GM23248 (cell line): ENCODE measurements at places on chromosomes 3 and 15. TPM values are rescaled to one million over a fixed set of nuclear protein-coding genes. Genes with fewer than 3 reads are reported as not detected.

- no peaks in the 10 kb centered on the region for H3K27me3 ChIP-seq
- no peak overlapping the region for H3K4me3 ChIP-seq
- H3K36me3 ChIP-seq, result no peaks in the 10 kb centered on the region
Measured at GRCh38 chr3:59810606-59811005, 760.8 kb upstream of the CFAP20DC start.

GRCh38 chr3:60697132-60697531 lies 554.1 kb downstream of the FHIT start:
- no peak overlapping the region for H3K27ac ChIP-seq
- H3K27me3 ChIP-seq, result no peaks in the 10 kb centered on the region
- no peaks in the 10 kb centered on the region for H3K4me1 ChIP-seq
- H3K4me3 ChIP-seq, result no peak overlapping the region
- H3K36me3 ChIP-seq, result no peaks in the 10 kb centered on the region
- DNase-seq, result no peak

DNA sequence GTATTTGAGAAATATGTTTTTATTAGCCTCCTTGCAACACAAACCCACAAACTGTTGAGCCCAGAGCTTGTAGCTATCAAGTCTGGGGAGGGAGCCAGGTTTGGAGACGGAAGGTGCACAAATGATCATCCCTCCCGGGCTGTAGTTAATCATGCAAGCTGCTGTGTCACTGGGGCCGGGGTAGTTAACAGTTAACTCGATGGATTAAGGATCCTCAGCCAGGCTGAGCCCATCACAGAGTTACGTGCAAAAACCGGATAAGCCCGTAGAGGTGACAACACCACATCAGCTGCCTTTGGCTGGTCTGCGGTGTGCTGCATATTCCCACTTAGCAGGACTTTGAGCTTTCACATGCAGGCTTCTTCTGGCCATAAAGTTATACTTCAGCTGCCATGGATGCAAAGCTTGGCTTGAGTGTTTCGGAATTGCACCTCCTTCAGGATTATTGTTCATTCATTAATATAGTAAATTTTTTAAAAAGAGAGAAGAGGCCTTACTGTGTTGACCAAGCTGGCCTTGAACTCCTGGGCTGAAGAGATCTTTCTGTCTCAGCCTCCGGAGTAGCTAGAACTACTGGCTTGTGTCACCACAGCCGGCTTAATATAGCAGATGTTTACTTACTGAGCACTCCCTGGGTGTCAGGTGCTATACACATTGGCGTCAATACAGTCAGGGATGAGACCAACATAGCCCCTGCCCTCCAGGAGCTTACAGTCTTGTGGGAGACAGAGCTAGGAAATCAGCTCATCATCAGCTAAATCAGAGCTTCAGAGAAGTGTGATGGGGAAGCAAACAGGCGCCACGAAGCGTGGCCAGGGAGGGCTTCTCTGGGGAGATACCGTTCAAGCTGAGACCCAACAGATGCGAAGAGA lies 226.8 kb upstream of the BHLHE40 start:
- H3K4me3 ChIP-seq, result no peak overlapping the region
- DNase-seq, result peak; percentile 21
- H3K27me3 ChIP-seq, result no peaks in the 10 kb centered on the region
- peak overlapping the region; percentile 56 for H3K27ac ChIP-seq
- H3K4me1 ChIP-seq, result peaks cover 22% of the 10 kb centered on the region

- no peak overlapping the region for H3K4me3 ChIP-seq
- DNase-seq, result no peak
- H3K36me3 ChIP-seq, result no peaks in the 10 kb centered on the region
- no peaks in the 10 kb centered on the region for H3K27me3 ChIP-seq
- peaks cover 23% of the 10 kb centered on the region for H3K4me1 ChIP-seq
Measured at GRCh38 chr3:64900156-64900555, 212.4 kb upstream of the ADAMTS9 start.

GRCh38 chr15:86611417-86612040 lies 531.9 kb downstream of the AGBL1 start:
- no peaks in the 10 kb centered on the region for H3K27me3 ChIP-seq
- no peak for DNase-seq
- no peaks in the 10 kb centered on the region for H3K4me1 ChIP-seq
- no peak overlapping the region for H3K4me3 ChIP-seq
- no peaks in the 10 kb centered on the region for H3K36me3 ChIP-seq

DNA sequence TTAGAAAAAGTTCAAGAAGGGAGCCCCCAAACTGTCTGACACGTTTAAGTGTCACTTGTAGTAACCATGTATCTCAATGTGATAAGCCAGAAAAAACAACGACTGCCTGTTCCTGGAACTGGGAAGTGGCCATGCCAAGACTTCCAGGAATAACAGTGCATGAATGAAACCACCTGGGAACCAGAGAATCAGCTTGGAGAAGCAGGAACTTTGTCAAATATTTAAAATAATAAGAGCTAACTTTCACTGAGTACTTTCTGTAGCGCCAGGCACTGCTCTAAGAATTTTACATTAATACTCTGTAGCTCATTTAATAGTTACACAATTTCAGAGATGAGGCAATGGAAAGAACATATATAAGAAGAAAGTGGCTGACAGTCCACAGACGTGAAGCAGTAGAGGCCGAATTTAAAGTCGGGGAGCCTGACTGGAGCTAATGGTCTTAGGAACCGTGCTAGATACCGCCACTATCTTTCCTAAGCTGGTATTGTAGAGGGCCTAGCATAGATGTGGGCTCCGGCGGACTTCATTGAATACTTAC lies 876 bp downstream of the PLSCR1 start:
- DNase-seq, result peak; percentile 65
- no peaks in the 10 kb centered on the region for H3K36me3 ChIP-seq
- H3K27ac ChIP-seq, result peak overlapping the region; percentile 83
- no peaks in the 10 kb centered on the region for H3K27me3 ChIP-seq

GRCh38 chr3:13584901-13585300 lies 36.0 kb downstream of the FBLN2 start:
- H3K27ac ChIP-seq, result no peak overlapping the region
- H3K4me3 ChIP-seq, result no peak overlapping the region
- 0 out of 2 replicates have a peak, but pooled peaks cover 6% of the 10 kb centered on the region for H3K4me1 ChIP-seq
- no peaks in the 10 kb centered on the region for H3K36me3 ChIP-seq
- H3K27me3 ChIP-seq, result no peaks in the 10 kb centered on the region

GRCh38 chr3:18527691-18528090 lies 102.6 kb upstream of the SATB1 start:
- H3K27ac ChIP-seq, result no peak overlapping the region
- no peaks in the 10 kb centered on the region for H3K36me3 ChIP-seq
- no peaks in the 10 kb centered on the region for H3K27me3 ChIP-seq
- no peak for DNase-seq
- no peaks in the 10 kb centered on the region for H3K4me1 ChIP-seq
- H3K4me3 ChIP-seq, result no peak overlapping the region

DNA sequence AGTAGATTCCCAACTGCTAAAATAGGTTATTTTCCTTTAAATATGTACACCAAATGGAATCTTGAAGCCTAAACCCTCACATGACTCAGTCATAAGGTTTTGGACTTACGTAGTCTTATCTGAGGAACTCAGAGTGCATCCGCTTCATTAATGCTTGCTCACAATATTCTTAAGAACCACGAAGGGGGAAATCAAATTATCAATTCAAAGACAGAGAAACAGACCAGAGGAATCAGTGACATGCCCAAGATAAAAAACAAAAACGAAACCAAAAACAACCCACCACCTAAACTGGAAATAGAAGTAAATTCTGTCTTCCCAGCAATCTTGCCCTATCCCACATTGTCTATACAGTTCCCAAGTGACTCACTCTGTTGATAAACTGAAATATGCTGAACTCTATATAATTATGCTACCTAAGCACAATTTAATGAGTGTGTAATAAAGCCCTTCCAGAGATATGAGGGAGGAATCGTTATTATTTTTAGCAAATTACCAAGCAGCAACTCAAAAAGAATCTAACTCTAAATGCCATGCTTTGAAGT lies 135.4 kb upstream of the CBLB start:
- H3K4me3 ChIP-seq, result no peak overlapping the region
- DNase-seq, result peak; percentile 13
- H3K4me1 ChIP-seq, result peaks cover 18% of the 10 kb centered on the region

GRCh38 chr3:79016587-79017376 lies 751.0 kb downstream of the ROBO1 start:
- no peaks in the 10 kb centered on the region for H3K36me3 ChIP-seq
- DNase-seq, result peak; percentile 75
- peaks cover 25% of the 10 kb centered on the region for H3K4me1 ChIP-seq
- H3K4me3 ChIP-seq, result peak overlapping the region; percentile 99

- no peak overlapping the region for H3K4me3 ChIP-seq
- H3K36me3 ChIP-seq, result no peaks in the 10 kb centered on the region
- no peak for DNase-seq
- H3K4me1 ChIP-seq, result peaks cover 17% of the 10 kb centered on the region
- H3K27me3 ChIP-seq, result no peaks in the 10 kb centered on the region
Measured at GRCh38 chr15:31383139-31383538, 56.5 kb downstream of the KLF13 start.

- no peak overlapping the region for H3K4me3 ChIP-seq
- no peak overlapping the region for H3K27ac ChIP-seq
- no peak for DNase-seq
Measured at GRCh38 chr15:101504373-101504772, 14.9 kb upstream of the PCSK6 start.

DNA sequence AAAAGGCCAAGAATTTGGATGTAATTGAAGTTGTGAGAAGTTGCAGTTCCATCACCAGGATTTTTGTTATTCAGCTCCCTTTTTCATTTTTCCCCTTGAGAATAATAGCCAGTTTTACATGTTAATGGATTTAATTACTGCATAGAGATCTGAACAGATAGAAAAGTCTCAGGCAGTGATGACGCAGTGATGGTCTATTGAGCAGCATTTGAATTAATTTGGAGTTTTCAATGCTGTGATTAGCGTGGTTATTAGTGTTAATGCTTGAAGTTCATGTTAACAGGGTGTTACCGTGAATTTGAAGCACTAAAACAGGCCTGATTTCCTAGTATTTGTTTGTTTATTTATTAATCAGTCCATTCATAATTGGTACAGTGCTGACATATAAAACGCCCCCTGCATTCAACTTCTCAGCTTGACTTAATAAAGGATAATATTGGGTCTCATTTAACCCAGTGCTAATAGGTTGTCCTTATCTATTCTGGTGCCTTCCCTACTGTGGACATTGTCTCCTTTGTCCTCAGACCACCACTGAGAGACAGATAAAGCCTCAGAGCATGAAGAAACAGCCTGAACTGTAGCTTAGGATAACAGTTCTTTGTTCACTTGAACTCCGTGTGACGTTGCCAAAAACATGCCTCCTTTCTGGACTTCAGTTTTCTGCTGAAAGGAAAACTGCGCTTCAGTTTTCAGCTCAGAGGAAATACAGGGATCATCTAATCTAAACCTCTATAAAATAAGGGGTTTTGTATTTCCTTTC lies 82.4 kb downstream of the RTP4 start:
- no peaks in the 10 kb centered on the region for H3K36me3 ChIP-seq
- no peak overlapping the region for H3K4me3 ChIP-seq
- no peaks in the 10 kb centered on the region for H3K4me1 ChIP-seq

GRCh38 chr3:60755094-60755493 lies 496.2 kb downstream of the FHIT start:
- H3K27ac ChIP-seq, result no peak overlapping the region
- no peaks in the 10 kb centered on the region for H3K36me3 ChIP-seq
- no peaks in the 10 kb centered on the region for H3K27me3 ChIP-seq
- DNase-seq, result peak; percentile 11
- H3K4me1 ChIP-seq, result peaks cover 51% of the 10 kb centered on the region

DNA sequence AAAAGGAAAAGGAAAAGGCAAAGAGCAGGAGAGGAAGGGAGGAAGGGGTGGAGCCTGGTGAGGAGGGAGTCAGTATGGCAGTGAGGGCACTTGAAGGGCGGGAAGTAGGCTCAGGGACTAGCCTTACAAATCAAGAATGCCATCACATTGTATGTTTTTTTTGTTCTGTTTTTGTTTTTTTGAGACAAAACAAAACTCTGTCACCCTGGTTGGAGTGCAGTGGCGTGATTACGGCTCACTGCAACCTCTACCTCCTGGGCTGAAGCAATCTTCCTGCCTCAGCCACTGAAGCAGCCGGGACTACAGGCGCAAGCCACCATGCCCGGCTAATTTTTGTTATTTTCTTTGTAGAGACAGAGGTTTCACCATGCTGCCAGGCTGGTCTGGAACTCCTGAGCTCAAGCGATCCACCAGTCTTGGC lies 10.5 kb upstream of the PIK3CB start:
- no peaks in the 10 kb centered on the region for H3K36me3 ChIP-seq
- H3K27me3 ChIP-seq, result no peaks in the 10 kb centered on the region
- no peak for DNase-seq
- no peak overlapping the region for H3K27ac ChIP-seq

DNA sequence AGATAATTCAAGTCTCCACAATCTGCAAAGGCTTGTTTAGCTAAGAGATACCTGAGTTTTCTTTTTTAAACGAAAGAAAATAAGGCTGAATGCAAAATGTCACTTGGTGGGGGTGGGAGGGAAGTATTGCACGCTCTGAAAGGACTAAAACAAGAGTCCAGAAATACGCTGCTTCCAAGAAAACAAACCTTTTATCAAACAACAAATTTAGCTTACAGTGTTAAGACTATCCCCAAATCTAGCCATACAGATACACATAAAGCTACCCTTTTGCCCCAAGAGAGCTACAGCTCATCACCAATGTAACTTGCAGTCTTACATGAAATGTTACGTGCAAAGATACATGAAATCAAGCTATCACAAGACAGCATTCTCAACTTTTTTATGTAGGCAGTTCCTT lies 522.5 kb downstream of the FOXP1 start:
- H3K36me3 ChIP-seq, result no peaks in the 10 kb centered on the region
- H3K27me3 ChIP-seq, result no peaks in the 10 kb centered on the region
- no peak overlapping the region for H3K27ac ChIP-seq
- H3K4me3 ChIP-seq, result no peak overlapping the region
- no peak for DNase-seq
- H3K4me1 ChIP-seq, result peaks cover 57% of the 10 kb centered on the region

DNA sequence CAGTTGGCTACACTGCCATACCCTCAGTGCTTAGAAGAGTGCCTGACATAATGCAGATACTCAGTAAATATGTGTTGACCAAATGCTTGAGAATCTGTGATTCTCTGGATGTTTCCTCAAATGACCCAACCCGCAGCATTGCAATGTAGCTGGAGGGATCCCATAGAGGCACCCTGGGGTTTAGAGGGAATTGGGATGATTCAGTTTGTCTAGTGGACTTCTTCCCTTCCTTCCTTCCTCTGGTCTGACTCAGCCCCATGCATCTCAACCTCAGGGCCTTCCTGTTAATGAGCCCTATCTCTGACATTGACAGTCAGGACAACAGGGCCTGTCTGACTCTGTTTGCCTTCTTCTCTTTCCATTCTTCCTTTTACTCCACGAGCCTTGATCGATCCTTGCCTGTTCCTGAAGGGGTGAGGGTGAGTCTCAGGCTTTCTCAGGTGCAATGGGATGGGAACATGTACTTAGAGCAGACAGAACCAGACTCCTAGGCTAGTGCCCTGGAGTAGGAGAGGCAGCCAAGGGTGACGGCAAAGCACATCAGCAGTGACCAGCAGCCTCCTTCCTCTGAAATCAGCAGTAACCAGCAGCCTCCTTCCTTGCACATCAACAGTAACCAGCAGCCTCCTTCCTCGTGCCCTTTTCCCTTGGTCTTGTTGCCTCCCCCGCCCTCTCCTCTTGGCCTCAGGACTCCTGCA lies 78.2 kb downstream of the DGKG start:
- peak; percentile 86 for DNase-seq
- no peak overlapping the region for H3K4me3 ChIP-seq
- H3K27me3 ChIP-seq, result no peaks in the 10 kb centered on the region
- H3K4me1 ChIP-seq, result peaks cover 38% of the 10 kb centered on the region
- no peaks in the 10 kb centered on the region for H3K36me3 ChIP-seq
- peak overlapping the region; percentile 50 for H3K27ac ChIP-seq

Gene ANKRD63
- not detected in 2 replicates for total RNA-seq

Gene ELP6
- total RNA-seq, result 25.7 and 28.6 TPM in 2 replicates

Gene RGMA
- total RNA-seq, result 0.76 and 2.0 TPM in 2 replicates

Gene GABRA5
- 0.22 and 0.25 TPM in 2 replicates for total RNA-seq

Gene TRPM1
- total RNA-seq, result not detected in 2 replicates
